Activated CD4-positive, alpha-beta T cell treated with anti-CD3 and anti-CD28 coated beads for 48 hours (primary cell): ENCODE measurements at places on chromosomes 13 and 19.

- peak; percentile 69 for DNase-seq
Measured at GRCh38 chr13:50365408-50366391, 350.5 kb downstream of the KCNRG start.

DNA sequence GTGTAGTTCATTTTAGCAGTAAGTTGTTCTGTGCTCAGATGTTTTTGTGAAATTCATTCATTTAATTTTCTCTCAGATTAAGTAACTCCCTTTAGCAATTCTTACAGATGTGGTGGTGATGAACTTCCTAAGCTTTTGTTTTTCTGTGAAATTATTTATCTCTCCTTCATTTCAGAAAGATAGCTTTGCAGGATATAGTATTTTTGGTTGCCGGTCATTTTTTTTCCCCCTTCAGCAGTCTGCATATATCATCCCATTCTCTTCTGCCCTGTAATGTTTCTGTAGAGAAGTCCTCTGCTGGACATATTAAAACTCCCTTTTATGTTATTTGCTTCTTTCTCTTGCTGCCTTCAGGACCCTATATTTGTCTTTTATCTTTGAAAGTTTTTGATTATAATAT is 470.2 kb downstream of the PCDH9 start:
- no peak for DNase-seq

GRCh38 chr13:34076943-34077703 is 259.2 kb downstream of the RFC3 start:
- DNase-seq = no peak

DNA sequence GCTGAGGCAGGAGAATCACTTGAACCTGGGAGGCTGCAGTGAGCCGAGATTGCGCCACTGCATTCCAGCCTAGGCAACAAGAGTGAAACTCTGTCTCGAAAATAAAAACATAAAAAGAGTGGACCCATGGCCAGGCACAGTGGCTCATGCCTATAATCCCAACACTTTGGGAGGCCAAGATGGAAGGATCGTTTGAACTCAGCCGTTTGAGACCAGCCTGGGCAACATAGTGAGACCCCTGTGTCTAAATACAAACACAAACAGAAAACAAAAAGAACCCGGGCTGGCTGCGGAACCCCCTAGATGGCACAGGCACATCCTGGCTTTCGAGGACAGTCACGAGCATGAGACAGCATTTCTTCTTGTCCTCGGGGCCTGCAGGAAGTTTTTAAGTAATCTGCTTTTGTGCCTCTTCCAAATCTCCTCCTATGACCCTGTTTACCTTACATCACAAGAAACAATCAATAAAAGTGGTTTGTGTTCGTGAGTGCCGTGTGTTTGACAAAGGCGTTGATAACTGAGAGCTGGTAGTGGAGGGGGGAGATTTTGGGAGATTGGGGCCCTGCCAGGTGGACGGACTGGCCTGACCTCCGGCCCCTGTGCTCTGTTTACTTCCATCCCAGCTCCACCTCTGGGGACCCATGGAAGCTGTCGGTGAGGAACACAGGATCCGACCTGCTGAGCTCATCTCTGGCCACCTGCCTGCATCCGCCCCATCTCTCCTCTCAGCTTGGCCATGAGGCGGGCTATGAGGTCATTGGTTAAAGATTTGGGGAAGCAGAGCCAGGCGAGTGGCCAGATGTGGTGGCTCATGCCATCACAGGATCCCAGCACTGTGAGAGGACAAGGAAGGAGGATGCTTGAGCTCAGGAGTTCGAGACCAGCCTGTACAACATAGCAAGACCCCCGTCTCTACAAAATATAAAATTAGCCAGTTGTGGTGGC is 5.9 kb upstream of the GDF15 start:
- no peak for DNase-seq

DNA sequence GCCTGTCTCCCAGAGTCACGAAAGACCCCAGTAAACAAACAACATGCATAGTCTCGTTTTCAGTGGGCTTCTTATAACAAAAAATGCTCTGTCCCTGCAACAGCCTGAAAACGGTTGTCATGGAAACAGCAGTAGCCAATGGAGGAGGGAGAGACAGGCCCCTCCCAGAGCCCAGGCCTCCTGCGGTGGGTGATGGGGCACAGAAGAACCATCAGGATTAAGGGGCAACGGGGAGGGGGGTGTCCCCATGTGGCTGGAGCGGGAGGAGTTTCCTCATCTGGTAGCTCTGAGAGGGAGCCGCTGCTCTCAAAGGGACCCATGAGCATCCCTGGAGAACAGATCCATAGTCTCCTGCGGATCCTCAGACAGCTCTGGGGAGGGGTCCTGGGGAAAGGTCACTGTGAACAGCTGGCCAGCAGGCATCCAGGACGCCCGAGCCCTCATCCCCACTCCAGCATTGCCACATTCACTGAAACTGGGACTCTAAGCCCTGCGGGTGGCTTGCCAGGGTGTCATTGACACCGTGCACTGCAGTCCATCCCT is 37.5 kb upstream of the PNMA8B start:
- no peak for DNase-seq

- DNase-seq = no peak
Measured at GRCh38 chr13:27172495-27172842, 858 bp upstream of the USP12 start.
